Neural progenitor cell (in vitro differentiated cells): ENCODE measurements at places on chromosomes 6 and 20.

DNA sequence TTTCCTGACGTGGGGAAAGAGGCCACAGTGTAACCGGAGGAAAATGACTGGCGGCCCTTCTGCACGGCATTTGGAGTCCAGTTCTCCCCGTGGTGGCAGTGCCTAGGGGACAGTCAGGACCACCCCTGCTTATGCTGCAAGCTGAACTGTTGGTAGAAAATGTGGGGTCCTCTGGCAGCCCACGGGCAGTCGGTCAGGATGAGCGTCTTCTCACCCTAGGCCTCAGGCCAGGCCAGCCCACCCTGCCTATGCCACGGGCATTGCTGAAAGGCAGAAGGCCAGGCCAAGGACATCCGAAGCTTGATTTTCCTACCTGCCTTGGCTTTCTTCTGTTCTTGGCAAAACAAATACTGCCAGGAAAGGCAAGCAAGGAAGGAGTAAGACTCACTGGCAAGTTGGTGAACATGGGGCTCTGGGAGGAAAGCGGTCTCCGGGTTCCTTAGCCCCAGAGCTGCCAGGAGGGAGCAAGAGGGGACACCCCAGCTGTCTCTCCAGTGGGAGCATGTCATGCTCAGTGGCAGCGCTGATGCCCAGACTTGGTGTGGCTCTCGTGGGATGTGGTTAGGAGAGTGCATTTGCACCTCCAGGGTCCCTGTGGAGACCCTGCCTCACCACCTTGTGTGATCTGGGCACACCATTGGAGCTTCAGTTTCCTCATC, 311.6 kb downstream of the QKI start:
- no peak for DNase-seq

DNA sequence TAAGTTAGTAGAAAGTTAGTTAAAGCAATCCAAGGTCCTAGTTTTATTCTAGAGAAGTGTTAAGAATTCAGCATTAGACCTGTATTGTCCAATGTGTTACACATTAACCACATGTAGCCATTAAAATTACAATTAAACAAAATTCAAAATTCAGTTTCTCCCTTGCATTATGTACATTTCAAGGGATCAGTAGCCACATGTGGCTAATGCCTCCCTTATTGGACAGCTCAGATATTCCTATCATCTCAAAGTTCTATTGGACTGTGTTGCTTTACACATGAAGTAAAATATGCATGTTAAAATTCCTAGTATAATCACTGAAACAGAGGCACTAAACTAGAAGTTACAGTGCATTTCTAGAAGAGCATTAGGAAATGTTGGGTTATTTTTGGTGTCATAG, 107.2 kb upstream of the SCGN start:
- no peak for DNase-seq

DNA sequence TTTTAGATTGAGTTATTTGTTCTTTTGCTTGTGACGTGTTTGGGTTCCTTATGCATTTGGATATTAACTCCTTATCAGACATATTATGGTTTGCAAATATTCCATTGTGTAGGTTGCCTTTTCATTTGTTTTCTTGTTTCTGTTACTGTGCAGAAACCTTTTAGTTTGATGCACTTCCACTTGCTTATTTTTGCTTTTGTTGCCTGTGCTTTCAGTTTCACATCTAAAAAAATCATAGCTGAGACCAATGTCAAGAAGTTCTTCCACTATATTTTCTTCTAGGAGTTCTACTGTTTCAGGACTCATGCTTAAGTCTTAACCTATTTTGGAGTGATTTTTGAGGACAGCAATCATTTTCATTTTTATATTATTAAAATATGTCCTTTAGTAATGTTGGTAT, 113.5 kb downstream of the EPM2A start:
- DNase-seq, result no peak

DNA sequence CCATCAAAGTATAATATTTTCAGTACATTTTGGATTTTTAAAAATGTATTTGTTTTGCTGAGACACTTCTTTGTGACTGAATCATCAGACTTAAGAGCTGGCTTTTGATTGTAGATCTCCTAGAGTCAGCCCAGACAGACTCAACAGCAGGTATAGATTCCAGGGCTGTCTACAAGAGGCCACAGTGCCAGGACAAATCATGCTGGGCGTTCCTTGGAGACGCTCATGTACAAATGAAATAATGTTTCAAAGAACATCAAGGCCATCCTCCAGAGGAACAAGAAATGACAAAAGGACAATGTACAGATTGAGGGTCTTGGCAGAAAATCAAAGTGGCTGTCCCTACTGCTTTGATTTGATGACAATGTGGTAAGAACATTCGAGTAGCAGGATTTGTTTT, 369.3 kb downstream of the GRIK2 start:
- DNase-seq, result no peak

DNA sequence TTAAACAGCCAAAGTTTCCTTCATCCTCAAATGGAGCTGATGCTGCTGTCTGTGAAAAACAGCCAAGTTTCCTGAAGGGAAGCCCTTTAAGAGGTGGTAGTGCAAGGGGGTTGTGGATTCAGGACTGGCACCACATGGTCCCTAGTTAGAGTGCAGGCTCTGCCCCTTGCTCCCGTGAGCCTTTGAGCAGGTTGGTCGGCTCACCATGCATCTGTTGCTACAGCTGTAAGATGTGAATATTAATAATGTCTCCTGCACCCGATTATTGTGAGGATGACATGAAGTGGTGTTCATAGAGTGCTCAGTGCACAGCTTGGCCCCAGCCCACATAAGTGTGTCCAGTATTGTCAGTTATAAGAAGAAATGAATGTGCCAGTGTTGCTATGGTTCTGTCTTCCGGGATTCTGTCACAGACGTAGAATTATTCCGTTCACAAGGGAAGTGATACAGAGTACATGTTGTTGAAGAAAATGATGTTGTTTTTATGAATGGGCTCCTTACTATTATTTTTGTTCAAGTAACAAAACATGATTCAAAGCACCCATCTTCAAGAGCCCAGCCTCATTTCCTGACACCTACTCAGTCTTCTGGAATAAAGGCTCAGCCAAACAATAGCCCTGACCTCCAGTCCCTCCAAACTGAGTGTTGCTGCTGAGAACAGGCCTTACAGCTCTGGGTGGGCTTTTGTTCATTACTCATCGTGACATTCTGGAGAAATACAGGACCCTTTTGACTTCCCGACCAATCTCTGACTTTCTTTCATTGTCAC, 2.9 kb upstream of the PKIG start:
- DNase-seq, result peak; percentile 44

DNA sequence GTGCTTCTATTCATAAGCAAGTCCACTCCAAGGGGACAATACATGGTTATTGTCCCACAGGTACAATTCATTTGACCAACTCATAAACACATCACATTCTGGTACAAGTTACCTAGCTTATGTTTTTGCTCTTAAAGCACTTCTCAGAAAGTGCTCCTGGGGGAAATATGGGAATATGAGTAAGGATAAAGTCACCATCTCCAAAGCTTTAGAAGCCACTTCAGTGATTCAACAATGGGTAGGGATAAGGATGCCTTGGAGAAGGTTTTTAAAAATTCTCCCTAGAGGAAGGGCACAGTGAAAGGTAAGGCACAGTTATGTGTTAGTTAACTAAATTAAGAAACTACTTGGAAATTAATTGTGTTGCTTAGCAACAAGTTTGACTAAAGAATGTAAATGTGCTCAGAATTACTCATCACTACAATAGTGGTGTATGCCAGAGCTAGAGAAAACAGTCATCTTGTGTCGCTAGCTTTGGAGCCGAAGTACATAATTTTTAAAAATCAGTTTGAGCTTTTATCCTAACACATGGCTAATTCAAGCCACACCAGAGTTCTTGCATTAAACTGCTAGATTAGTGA, 39.5 kb upstream of the LAMP5 start:
- DNase-seq, result no peak

DNA sequence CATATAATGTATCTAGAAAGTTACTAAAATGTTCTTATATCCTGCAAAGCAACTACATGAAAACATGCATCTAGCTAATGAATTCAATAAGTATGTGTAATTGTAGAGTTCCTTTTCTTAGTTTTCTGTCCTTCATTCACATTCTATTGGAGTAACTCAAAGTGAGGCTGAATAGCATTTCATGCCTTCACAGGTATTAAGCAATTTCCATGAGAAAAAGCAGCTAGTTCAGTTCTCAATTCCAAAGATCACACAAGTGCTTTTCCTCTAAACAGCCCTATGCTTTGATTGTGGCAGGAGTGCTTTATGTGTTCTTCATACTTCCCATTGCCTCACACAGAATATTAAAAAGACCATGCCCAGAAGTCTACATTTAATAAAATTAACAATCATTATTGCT, 274.9 kb downstream of the RFPL4B start:
- no peak for DNase-seq

- no peak for DNase-seq
These were observed 20.1 kb downstream of the NT5E start for GRCh38 chr6:85470023-85470410.
